ENCODE measurements at places on chromosomes 3 and 15.

DNA sequence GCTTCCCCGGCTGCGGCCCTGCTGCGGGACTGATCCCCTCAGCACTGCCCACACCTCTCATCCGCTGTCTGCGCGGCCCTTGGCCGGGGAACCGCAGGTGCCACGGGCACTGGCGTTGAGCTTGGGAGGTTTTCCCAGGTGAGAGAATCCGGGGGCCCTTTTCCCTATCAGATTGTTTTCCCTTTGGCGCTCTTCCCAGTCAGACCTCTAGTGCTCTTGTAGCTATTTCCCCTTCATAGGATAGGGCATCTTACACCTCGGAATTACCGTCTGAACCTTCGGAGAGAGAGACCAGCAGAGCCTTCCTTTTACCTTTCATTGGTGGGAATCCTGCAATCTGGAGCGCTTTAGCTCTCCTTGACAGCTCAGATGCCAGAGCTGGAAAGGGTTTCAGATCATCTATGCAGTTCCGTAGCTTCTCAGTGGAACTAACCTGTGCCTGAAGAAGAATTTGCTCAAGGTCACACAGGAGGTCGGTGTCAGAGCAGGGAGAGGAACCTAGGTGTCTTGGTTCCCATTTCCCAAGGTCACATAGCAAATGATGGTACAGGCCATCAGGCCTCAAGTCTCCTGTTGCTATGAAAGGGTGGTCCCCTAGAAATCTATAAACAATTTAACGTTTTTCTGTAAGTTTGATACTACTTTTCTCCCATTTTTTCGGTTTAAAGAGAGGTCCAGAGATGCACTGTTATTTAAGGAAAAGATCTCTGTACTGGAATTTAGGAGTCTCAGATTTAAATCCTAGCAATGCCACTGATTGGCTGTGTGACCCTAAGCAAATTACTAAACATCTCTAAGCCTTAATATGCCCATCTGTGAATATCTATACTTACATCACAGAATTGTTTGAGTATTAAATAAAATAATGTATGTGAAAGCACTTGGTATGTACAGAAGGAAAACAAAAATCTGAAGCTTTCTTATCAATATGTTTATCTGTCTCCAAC is 916 bp downstream of the IDH3A start:
- no peak for DNase-seq

GRCh38 chr3:13605555-13605954 is 56.6 kb downstream of the FBLN2 start:
- no peak for DNase-seq

DNA sequence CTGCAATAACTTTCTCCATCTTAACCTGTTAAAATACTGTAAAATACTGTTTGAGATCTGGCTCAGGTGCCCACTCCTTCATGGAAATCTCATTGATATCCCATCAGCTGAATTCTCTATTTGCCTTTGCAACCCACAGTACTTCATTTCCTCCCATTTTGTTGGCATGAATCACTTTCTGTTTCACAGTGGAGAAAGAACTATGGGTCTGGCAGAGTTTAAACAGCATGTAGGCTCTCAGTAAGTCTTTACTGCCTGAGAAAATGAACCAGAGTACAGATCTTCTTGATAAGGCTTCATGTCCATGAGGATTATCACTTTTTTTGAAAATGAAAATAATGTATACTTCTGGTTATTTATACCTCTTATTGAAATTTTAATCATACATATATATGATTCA is 245.9 kb downstream of the NAALADL2 start:
- DNase-seq = no peak

DNA sequence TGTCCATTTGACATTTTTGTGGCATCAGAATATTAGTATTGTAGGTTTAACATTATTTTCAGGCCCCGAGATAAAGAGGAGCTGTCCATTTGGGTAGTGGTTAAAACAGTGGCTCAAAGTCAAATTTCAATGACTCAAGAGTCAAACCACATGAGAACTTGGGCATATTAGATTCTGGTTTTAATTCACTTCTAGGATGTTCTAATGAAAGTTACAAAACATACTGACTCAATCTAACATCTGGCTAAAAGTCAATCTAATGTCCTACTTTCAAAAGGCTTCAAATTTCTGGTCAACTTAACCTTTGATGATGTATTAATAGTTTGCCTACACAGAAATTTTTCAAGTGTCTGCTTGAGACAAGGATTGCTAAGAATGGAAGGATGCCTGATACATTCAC is 112.4 kb downstream of the ABI3BP start:
- DNase-seq = no peak

- no peak for DNase-seq
These were observed 49.5 kb upstream of the SELENOK start for GRCh38 chr3:53941184-53941583.

- DNase-seq = no peak
These were observed 148.9 kb upstream of the THBS1 start for GRCh38 chr15:39432026-39432425.

DNA sequence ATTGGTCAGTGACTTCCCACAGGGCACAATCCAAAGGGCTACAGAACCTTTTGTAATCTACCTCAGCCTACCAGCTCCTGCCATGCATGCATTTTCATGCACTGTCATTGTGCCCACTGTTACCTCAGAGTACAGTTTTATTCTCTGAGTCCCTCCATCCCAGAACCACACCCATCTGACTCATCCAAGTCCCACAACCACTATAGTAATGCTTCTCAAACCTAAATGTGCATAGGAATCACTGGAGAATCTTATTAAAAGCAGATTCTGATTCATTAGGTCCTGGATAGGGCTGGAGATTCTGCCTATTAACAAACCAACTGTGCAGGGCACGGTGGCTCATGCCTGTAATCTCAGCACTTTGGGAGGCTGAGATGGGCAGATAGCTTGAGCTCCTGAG is 3.7 kb upstream of the B3GALNT1 start:
- peak; percentile 3 for DNase-seq

DNA sequence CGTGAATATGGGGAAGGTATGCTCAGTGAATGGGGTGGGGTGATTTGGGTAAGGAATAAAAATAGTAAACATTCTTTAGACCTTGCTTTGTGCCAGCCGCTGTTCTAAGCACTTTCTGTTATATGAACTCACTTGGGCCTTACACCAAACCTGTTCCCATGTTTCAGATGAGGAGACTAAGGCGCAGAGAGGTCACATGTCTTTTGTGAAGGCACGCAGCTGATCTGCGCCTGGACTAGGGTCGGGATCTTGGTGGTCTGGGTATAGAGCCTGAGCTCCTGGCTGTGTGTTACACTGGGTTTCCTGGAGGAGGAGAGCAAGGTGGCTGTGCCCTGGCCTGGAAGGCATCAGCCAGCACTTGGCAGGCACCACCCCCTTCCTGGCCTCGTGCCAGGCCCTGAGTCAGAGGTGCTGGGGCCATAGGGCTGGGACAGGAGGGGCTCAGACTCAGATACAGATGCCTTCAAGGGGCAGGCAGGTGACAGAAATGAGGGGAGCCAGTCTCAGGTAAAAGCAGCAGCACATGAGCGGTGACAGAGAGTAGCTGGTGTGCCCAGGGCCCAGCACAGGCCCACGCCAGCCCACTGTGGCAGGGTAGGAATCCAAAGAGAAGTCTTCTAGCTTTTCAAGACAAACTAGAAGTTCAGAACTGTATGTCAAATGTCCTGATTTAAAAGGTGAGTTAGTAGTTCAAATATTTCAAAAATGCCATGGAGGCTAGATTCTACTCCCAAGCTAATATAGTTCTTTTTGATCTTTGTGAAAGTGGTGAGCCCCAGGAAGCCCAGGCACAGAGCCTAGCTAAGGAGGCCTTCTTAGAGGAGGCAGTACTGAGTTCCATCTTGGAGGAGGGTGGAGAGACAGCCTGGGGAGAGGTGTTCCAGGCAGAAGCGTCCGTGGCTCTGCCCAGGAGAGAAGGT is 83.1 kb downstream of the DNAJB8 start:
- peak; percentile 59 for DNase-seq

DNA sequence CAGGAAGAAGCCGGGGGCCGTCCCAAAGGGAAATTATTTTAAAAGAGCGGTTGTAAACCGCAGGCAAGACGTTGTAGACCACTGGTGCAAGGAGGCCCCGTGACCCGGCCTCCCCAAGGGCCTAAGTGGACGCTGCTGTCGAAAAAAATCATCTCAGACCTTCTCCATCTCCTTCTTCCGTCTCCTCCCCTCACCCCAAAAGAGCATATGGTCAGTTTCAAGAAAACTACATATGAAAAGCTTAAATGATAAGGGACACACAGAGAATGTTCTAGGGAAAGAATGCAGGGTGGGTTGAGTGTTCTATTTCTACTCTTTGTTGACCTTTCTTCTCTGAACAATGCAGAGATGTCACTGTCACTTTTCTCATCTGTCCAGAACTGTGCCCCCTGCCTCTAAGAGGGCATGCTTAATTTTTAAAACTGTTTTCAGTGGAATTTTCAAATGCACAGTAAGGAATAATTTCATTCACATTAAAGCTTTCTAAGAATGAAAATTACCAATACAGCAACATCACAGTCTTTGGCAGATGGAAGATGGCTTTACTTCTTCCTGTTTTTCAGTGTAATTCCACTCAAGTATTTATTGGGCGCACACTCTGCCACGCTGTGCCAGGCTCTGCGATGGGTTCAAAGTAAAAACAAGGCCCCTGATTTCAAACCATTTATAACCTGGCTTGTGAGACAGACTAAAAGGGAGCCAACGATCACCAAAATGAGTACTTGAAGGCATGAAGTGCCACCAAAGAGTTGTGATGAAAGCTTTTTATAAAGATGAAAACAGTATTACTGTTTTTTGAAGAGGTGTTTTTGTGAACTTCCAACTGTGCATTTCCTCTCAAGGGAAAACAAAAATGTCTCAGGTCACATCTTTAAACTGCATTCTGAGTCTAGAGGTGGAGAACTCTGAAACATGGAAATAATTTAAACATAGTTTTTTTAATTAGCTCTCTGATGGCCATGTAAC is 891 bp upstream of the TOP2B start:
- no peak for DNase-seq

- no peak for DNase-seq
These were observed 31.6 kb downstream of the FILIP1L start for GRCh38 chr3:100082714-100083113.

- DNase-seq = no peak
These were observed 79.7 kb upstream of the CDIN1 start for GRCh38 chr15:36499412-36500389.

DNA sequence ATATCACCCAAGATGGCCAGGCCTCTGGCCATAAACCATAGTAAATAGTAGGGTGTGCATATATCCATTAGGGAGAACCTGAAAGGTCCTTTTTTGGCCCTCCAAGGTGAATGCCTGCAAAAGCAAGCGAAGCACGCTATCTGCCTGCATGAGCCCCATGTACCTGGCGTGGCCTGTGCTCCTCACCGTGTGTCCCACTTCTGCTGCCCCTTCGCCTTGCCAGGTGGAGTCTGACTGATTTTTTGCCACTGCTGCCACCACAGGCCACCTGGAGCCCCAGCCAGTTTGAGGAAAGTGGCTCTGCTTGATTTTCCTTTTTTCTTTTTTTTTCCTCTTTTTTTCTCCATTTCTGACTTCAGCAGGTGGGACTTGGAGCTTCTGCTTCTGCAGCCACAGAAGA is 139.7 kb downstream of the SNRPN start:
- DNase-seq = no peak

GRCh38 chr15:37124331-37124730 is 24.0 kb upstream of the MEIS2 start:
- DNase-seq = no peak

- peak; percentile 86 for DNase-seq
These were observed 758.0 kb downstream of the NTRK3 start for GRCh38 chr15:87498560-87498959.

DNA sequence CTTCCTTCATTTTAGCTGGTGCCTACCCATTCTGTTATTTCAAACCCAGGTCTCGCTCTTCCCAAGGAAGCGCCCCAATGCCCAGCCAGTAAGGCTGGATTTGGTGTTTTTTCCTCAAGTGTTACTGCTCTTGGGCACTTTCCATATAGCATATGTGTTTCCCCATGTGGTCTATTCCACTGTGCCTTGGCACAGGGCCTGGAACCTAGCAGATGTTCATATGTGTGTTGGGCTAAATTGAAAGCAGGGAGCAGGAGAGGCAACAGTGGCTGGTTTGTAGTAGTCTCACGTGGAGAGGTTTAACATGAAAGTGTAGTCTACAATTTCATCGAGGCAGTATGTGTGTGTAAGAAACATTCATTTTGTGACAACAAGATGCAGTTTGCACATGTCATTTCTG is 48.2 kb upstream of the TEX264 start:
- no peak for DNase-seq

DNA sequence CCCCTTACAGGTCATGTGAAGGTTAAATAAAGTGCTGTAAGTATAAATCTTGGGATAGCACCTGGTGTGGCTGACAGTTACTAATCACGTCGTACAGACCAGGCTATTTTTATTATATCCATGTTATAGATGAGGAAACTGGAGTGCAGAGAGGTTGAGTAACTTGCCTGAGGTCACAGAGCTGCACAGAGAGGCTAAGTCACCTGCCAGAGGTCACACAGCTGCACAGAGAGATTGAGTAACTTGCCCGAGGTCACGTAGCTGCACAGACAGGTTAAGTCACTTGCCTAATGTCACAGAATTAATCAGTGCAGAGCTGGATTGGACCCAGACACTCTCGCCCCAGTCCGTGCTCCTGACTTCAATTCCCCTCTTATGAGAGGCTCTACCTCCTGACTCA is 171.5 kb downstream of the NUP210 start:
- no peak for DNase-seq

- no peak for DNase-seq
These were observed 244.4 kb downstream of the ZBTB20 start for GRCh38 chr3:114902691-114903101.

DNA sequence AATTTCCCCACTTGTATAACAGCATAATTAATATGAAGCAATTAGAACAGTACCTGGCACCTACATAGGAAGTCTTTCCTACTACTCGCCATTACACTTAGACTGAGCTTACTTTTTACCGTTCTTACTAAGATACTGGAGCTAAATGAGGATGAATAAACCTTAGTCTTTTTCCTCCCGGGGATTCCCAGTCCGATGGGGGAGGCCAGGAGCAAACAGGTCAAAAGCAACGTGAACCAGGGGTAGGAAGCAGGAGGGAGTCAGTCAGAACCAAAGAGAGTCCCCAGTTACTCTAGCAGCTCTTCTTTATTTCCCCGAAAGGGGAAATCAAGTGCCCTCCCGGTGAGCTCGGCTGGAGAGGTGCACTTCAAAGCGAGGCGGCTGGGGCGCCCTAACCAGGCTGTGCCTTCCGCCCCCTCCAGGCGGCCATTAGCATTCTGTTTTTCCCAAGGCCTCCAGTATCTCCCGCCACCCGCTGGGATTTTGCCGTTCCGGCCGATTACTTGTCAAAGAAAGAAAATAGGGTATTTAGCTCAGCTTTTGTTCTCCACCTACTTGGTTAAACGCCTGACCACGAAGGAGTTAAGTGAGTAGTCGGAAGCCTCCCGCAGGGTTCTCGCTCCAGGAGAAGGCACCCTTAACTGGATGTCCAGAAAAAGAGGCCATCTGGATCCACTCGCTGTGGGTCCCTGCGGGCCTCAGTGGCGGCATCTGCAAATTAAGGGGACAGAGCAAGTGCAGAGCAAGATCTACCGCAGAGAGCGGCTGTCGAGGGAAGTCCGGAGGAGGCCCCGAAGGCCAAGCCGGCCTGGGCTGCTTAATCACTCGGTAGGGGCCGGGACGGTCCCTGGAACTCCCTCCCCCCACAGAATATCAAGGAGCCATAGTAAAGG is 6.3 kb upstream of the EOMES start:
- no peak for DNase-seq
